ENCODE measurements at places on chromosomes 5 and 9.

DNA sequence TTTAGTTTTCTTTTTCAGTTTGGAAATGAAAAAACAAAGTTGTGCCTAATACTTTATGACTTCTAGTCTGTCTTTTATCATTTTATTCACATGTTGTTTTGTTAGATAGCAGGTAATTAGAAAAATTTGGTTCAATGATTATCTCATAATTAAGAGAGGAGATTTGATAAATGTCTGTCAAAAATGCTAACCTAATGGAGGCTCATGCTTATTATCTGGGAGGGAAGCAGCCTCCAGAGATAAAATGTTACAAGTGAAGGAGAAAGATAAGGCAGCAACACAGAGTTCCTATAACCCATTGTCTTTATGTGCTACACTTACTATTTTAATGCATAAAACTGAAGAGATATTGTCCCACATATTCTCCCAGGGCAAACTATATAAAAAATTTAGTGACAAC, 53.5 kb downstream of the SLC27A6 start:
- no peak for DNase-seq

DNA sequence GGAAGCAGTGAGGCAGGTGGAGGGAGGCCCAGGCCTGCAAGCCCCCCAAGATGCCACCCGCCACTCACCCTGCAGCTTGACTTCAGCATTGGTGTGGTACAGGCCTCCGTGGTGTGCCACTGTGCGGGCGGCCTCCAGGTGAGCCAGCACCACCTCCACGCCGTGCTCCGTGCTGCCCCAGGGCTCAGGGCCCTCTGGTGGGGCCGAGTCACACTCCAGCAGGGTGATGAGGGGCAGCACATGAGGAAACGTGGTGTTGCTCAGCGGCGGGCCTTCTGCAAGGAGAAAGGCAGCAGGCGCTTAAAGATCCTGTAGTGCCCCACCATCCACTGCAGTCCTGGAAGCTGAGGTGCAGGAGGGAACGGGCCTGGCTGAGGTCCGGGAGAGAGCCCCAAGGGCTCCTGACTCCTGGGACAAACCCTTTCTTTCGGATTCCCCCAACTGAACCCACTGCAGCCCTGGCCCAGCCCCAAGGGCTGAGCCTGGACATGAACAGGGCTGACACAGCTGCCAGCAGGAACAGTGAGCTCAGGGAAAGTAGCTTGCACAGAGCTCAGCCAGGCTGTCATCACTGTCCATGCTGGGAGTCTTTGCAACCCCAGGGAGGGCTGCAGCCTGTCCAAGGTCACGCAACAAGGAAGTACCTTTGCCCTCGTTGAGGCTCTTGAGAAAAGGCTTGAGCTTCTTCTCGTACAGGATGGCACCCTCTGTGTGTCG, 4.7 kb upstream of the TOR2A start:
- no peak for DNase-seq

- no peak for DNase-seq
These were observed 10.0 kb downstream of the SPARC start for GRCh38 chr5:151676719-151677118.

DNA sequence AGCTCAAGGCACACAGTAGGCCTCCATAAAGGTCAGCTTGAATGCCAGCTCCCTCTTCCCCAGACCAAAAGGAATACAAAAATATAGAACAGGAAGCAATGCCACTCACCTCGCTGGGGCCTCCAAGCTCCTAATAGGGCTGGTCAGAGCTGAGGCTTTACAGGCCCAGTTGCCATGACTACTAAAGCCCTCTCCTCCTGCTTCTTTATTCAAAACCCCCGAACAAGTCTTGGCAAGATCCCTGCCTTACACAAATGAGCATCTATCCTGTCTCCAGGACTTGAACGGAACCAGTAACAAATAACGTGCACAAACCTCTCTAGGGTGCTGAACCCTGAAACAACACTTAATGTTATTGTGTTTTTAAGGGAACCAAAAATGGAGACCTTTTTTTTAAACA, 136.3 kb downstream of the SIL1 start:
- no peak for DNase-seq

DNA sequence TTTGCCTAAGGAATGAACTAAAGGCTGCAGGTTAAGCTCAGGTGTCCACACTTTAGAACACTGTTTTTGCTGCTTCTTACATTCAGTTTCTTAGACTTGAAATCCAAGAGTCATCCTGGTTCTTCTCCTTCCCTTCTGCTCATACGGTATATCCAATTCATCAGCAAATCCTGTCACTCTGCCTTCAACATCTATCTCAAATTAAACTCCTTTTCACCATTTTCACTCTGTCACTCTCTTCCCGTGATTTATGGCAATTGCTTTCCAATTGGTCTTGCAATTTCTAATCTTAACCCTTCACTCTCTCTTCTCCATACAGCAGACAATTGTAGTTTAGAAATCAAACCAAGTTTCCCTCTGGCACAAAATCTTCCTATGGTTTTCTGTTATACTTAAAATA, 182.9 kb downstream of the MRPS30 start:
- no peak for DNase-seq

DNA sequence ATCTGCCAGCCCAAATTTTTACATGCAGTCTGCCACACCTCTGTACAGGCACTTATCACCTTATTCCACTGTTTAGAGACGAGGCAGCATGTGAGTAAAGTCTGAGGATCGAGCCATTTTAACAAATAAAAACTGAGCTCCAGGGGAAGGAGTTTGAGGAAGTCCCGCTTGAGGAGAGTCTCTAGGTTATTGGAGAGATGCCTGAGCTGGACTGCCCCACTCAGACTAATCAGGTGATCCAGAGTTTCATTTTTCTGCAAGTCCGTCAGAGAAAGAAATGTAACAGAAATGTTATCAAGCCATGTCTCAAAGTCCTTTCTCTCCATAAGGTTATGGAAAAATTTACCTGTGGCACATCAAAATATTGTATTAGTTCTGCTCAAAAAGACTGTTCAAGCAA, 5.3 kb downstream of the FBXW2 start:
- no peak for DNase-seq

DNA sequence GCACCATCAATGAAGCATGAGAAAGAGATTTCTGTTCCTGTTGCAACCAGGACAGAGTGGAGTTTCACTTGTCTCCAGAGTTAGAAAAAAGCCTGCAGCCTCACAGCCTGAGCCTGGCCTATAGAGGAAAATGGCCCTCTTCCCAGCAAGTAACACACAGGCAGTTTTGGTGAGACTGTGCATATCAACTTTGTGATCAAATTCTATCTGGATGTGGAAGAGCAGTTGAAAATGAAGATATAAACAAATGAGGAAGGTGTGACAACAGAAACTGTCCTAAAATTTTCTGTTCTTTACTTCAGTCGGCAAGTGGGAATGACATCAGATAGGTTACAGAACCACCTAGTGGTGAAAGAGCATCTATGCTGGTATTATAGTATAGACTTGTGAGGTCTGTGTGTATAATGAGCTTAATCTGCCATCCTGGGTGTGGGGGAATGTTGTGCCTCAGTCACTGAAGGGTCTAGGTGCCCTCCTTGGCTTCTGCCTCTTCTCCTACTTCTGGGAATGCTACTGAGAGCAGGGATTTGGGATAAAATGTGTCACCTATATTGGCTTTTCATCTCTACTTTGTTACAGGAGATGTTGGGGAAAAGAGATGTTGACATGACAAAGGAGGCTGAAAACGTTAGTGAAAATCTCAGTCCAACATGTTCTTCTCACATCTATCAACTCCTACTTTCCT, 28.2 kb downstream of the YIPF5 start:
- no peak for DNase-seq

GRCh38 chr9:27165068-27165467, 56.0 kb downstream of the TEK start:
- DNase-seq = no peak

- DNase-seq = no peak
These were observed 96.1 kb downstream of the ZNF462 start for GRCh38 chr9:106958955-106959657.

DNA sequence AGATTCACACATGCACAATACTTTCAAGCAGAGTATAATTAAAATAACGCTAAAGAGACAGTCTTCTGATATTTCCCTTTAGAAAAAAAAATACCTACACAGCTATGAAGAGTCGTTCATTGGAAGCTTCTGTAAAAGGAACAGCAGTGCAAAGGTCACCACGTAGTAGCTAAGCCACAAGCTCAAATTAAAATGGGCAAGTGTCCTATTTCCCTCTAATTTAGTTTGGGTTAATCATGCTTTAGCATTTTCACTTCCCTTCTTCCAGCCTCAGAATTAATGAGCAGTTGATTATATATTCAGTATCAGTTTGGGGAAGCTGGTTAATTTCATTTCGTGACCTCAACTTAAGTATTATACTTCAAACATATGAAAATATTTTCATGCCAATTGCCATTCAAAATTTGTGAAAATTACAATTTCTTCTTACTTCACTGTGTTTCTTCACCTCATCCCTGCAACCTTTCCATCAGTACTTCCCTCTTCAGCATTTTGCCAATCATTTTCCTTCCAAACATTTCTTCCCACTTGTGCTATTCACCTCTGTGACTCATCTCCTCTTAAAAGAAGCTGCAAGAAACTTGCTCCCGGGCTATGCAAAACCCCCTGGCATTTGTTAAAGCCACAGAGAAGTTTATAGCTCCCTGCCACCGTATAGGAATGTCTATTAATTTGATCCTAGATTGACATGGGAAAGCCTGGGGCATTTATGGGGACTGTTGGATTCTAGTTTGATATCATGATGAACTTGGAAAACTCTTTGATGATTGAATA, 83.0 kb downstream of the DMRTA1 start:
- no peak for DNase-seq

DNA sequence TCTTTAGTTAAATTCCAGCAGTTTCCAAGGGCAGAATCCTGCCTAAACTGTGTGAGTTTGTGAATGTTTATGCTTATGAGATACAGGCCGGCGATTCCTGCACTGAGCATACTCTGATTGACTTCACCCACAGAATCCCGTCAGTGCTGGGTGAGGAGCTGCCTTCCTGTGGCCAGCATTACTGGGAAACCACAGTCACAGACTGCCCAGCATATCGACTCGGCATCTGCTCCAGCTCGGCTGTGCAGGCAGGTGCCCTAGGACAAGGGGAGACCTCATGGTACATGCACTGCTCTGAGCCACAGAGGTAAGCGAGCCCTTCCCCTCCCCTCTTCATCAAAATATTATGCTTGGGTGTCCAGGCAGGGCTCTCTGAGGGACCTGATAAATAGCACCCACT, 103.7 kb downstream of the CMYA5 start:
- DNase-seq = no peak

DNA sequence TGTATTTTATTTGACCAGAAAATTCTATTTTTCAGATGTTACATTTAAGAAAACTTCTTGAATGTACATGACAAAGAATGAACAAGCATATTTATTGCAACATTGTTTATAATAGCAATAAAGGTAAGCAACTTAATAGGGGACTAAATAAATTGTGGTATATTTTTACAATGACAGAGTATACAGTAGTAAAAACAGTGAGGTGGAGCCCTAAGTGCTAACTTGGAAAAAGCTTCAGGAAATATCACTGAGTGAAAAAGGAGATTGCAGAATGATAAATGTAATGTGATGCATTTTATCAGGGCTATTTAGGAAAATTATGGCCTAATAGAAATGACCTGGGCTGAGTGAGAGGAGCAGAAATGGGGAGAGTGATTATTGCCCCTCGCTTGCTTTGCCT, 56.5 kb upstream of the SEMA6A start:
- DNase-seq = no peak

DNA sequence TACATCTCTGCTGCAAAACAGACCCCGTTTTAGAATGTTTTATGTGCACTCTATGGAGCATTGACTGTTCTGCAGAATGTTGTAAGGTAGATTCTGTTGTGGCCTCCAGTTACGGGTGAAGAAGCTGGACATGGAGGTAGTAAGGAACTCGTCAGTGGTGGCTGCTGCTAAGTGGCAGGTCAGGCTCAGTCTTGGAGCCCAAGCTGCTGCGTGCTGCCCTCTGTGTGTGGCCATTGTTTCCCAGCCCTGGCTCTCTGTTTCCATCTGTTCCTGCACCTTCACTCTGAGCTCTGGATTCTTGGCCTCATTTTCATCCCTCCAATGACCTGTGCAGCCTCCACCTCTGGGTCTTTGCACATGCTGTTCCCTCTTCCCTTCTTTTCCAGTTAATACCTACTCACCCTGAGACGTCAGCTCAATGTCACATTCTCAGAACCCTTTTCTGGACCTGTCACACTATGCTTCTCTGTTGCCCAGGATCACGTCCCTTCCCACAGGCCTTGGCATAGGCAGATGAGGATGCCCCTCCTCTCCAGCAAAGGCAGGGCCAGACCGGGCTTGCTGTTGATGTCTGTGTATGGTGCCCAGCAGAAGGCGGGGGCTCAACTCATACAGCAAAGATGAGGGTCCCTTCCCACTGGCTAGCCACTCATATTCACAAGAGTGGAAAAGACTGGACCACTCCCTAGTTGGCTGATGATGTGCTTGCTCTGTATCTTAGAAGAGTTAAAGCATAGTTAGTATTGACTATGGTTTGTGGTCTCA, 97.6 kb downstream of the TENT4A start:
- DNase-seq = no peak

GRCh38 chr5:163306421-163306820, 131.0 kb upstream of the CCNG1 start:
- no peak for DNase-seq

- DNase-seq = no peak
These were observed 193.5 kb upstream of the TLX3 start for GRCh38 chr5:171115519-171115918.

DNA sequence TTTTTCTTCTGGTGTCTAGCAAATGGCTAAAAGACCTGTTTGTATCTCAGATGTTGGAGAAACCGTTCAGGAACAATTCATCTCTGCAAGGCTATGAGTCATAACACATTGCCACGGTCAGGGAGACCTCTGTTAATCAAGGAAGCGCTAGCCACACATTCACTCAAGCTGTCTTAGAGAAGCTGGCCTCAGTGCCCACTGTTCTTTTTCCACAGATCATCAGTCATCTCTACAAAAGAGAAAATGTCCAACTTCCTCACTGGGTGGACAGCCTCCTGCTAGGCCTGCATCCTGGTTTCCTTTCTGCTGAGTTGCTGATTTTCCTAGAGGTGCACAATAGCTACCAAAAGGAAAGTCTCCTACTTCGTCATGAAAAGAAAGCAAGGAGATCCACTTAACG, 360.5 kb downstream of the BNC2 start:
- no peak for DNase-seq

GRCh38 chr5:42655982-42656650, 100.5 kb upstream of the CCDC152 start:
- no peak for DNase-seq

GRCh38 chr5:180390441-180391190, 37.5 kb upstream of the GFPT2 start:
- no peak for DNase-seq

GRCh38 chr5:4203146-4203545, 607.5 kb downstream of the IRX1 start:
- no peak for DNase-seq

- peak; percentile 74 for DNase-seq
These were observed at the start of gene ENTPD8 for GRCh38 chr9:137441289-137441934. ENTPD8 (minus strand) TSS chr9:137441357; CDS start chr9:137438285, 3,072 bp downstream.

- no peak for DNase-seq
These were observed 139.8 kb downstream of the NPR3 start for GRCh38 chr5:32850817-32851496.

- no peak for DNase-seq
These were observed 16.5 kb upstream of the FBXL7 start for GRCh38 chr5:15483351-15484097.

Data from posterior cingulate gyrus (tissue), 11 donors.